ENCODE measurements at places on chromosomes 3 and 15.

- DNase-seq: no peak
Observed at GRCh38 chr3:20552605-20553275, 366.7 kb upstream of the SGO1 start.

- no peak for DNase-seq
Observed at GRCh38 chr3:153429821-153430220, 267.8 kb downstream of the RAP2B start.

DNA sequence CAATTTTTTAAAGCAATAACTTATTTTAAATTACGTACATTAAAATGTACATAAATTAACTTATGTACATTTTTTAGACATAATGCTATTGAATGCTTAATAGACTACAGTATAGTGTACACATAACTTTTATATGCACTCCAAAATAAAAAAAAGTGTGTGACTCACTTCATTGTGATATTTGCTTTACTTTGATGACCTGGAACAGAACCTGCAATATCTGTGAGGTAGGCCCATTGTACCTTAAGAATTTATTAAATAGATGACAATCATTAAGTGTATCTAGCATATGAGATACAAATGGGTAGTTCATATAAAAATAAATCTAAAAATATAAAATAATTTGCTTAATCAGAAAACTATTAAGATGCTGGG lies 276.7 kb downstream of the NFKBIZ start:
- DNase-seq: no peak

DNA sequence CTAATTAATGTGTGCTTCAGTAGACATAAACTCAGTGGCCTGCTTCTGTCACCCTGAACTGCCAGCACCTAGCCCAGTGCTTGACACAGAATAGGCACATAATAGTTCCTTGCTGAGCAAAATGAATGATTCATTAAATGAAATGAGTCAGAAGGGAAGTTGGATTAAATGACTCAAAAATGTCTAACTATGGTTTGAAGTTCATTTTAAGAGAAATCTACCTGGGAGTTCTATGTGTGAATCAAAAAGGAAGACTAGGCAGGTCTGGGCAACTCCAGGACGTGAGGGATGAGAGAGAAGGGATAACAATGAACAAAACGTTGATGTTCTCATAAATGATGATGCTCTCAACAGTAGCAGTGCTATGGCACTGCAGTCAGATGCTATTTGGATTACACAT lies 175.0 kb downstream of the CFAP20DC start:
- no peak for DNase-seq

DNA sequence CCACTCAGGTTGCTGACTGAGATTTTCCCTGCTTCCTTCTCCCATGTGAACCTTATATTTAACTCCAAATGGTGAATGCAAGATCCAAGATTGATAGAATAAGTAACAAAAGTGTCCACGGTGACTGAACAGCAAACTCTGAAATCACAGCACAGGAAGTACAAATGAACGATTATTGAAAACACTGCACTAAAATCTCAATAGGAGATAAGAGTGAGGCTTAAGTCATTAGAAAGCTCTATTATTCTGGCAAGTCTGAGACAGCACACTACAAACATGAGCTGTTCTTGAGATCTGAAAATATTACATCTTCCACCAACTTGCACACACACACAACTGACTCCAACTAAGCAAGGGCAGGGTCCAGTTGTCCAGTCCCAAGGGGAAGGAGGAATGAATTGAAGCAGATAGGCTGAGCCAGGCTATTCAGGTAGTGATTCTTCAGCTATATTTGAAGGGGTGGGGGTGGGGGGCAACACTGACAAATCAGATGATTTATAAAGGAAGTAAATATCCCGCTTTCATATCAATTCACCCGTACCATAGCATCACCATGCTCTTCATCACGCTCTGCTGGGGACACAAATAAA lies 2.9 kb downstream of the ZNF385D start:
- DNase-seq: no peak

GRCh38 chr15:69298354-69298696 lies 387 bp upstream of the PAQR5 start:
- no peak for DNase-seq

- no peak for DNase-seq
Observed at GRCh38 chr3:178676942-178677790, 140.9 kb downstream of the KCNMB2 start.

DNA sequence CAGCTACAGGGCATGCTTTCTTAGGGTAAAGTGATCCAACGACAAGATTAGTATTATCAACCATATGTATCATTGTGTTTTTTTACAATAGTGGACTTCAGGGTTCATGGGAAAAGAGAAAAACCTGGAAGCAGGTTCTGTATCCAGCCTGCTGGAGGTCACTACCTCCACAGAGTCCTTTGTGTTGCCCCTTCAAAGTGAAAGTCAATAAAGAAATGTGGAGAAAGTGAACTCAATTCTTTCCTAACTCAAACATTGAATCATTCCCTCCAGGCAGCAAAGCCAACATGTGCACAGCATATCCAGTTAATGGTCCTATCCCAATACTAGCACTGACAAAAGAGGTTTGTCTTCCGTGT lies 45.4 kb downstream of the FGF7 start:
- DNase-seq: no peak

GRCh38 chr3:3068358-3068881 lies 41.8 kb downstream of the IL5RA start:
- DNase-seq: no peak

DNA sequence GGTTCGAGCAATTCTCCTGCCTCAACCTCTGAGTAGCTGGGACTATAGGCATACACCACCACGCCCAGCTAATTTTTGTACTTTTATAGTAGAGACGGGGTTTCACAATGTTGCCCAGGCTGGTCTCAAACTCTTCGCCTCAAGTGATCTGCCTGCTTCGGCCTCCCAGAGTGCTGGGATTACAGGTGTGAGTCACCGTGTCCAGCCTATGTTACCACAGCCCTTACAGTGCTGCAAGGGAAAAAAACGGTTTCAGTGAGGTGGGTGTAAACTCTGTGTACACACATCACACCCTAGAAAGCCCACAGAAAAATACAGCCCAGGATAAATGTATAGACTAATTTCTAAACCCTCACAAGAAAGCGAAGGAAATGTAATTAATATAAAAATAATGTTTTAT lies 103.5 kb upstream of the AKAP13 start:
- DNase-seq: no peak

DNA sequence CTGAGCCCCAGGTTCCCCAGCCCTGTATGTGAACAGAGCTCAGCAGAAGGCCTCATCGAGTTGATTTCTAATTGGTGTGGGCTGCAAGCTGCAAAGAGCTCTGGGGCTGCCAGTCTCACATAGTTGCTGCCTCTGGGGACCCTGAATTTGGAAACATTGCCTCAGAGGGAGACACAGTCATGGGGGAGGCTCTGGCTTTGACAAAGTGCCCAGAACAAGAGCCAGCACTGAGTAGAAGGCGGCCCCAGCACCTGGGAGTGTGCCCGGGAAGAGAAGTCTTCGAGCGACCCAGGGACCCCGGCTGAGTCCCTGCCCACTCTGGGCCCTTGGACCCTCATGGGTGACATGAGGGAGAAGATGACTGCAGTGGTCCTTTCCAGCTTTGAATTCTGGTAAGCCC lies 7.3 kb downstream of the NTRK3 start:
- DNase-seq: no peak

- DNase-seq: no peak
Observed at GRCh38 chr3:33096093-33096868, 665 bp downstream of the GLB1 start.

GRCh38 chr15:101613130-101614000 lies 38.8 kb downstream of the TM2D3 start:
- DNase-seq: peak; percentile 48

- no peak for DNase-seq
Observed at GRCh38 chr3:127113571-127113891, 79.4 kb upstream of the PRR23E start.

- no peak for DNase-seq
Observed at GRCh38 chr3:62361824-62362223, 11.5 kb downstream of the FEZF2 start.
